NCI-H1092 (cell line): ENCODE measurements at places on chromosomes 3 and 15.

DNA sequence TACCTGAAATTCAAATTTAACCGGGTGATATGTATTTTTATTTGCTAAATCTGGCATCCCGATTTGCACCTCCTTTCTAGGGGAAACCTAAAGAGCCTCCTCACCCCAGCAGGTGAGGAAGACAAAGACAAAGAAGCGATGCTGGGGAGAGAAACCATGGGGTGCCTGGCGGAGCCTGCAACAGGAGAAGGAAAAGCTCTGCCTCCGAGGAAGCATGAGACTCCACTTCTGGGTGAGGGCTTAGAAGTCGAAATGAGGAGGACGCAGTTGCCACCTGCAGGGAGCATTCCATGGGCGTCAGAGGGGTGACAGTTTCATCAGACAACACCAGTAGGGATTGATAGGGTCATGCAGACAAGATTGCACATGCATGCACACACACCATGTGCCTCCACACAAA lies 30.5 kb upstream of the LYZL4 start:
- no peak for DNase-seq

DNA sequence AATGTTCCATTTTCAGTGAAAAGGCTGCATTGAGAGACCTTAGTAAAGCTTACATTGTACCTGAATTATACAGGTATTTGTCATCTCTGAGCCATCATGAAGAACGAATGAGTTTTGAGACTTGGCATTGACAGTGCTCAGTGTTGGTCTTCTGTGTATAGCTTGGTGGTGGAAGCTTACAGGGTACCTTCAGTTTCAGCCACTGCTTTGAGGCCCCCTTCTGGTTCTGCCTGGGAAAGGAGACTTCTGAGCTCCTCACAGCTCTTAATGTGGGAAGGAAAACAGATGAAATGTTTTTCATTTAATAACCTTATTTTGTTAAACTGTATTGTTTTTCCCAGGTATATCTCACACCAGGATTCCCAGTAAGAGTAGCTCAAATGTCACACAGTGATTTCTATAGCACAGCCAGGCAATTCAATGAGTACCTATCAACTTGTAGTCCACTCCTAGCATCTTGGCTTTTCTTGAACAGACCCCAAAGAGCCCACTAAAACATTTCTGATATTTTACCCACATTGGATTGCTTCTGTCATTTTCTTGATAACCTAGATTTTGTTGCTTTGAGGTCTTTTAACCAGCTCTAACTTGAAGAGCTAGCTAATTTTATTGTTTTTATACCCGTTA lies 5.6 kb downstream of the SERPINI1 start:
- peak; percentile 6 for DNase-seq

- no peak for DNase-seq
These were observed 40.2 kb downstream of the RASGRF1 start for GRCh38 chr15:79050341-79050740.

DNA sequence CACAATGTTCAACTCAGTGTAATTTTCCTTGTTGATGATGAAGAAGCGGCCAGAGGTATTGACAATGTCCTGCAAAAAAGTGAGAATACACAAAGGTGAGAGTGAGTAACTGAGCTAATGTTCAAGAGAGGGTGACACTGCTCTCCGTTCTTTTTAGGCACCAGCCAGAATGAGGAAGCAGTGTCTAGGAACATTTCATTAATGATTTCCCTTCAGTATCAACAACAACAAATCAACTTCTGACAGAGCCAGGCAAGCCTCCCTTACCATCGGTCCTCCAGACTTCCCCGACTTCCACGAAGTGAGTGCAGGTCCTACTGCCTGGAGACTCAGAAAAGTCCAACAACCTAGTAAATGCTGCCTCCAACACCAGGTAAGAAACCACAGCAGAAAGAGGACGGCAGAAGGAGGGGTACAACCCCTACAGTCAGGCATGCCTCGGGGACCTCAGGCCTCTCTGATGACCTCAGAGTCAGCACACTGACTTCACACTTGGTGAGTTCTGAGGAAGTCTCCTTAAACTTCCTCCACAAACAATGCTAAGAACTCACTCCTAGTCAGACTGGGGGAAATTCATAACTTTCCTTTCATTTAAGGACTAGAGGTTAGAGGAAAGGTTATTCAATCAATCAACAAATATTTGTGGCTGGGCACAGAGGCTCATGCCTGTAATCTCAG lies 62.7 kb downstream of the NPTN start:
- DNase-seq: no peak

GRCh38 chr15:63772520-63772919 lies 61.2 kb downstream of the HERC1 start:
- DNase-seq: no peak

GRCh38 chr3:29176501-29176900 lies 104.4 kb upstream of the RBMS3 start:
- DNase-seq: peak; percentile 35

DNA sequence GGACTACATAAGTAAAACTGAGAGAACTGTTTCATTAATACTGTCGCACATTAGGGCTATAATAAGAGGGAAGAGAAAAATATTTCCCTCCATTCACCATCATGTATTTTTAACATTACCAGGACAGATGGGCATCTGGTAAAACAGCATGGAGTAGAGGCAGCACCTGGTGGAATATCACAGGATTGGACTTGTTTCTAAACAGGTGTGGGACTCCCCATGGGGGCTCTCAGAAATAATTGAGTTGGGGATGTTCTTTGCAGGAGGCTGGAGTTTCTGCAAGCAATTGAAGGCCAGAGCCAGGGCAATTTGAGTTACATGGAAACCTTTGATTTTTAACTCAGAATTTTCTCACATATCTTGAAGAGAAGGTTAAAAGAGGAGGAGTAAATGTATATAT lies 8.4 kb upstream of the MINDY2 start:
- no peak for DNase-seq

- DNase-seq: no peak
These were observed 31.8 kb downstream of the IRAK2 start for GRCh38 chr3:10196389-10197052.

GRCh38 chr3:160784853-160785252 lies 28.8 kb downstream of the PPM1L start:
- DNase-seq: no peak

- DNase-seq: no peak
These were observed 741.0 kb downstream of the MCTP2 start for GRCh38 chr15:94972314-94972713.

DNA sequence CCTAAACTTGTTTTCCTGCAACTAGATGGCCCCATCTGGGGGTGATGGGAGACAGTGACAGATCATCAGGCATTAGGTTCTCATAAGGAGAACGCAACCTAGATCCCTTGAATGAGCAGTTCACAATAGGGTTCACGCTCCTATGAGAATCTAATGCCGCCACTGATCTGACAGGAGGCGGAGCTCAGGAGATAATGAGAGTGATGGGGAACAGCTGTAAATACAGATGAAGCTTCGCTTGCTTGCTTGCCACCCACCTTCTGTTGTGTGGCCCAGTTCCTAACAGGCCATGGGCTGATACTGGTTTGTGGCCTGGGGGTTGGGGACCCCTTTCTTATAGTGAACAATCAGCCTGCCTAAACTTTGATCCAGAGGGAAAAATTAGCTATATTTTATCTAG lies 15.2 kb upstream of the C3orf49 start:
- DNase-seq: no peak

DNA sequence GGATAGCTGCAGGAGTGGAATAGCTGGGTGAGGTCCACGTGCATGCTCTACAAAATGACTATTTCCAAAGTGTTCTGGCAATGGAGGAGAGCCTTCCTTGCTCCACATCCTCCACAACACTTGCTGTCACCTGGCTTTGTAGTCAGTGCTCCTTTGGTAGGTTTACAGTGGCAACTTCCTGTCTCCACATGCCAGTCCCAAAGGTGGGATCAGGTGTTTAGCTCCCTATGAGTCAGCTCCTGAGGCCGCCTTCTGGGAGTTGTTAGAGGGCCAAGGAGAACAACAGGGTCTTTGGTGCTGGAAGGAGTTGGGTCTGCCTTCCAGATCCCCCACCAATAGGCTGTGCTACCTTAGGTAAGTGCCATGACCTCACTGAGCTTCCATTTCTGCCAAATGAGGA lies 15.3 kb upstream of the LIMD1 start:
- no peak for DNase-seq

- DNase-seq: no peak
These were observed 48.9 kb downstream of the TLE3 start for GRCh38 chr15:70048578-70049514.

- no peak for DNase-seq
These were observed 31.1 kb downstream of the FBXO40 start for GRCh38 chr3:121624147-121624899.

GRCh38 chr15:69299943-69300588 lies 1.4 kb downstream of the PAQR5 start:
- no peak for DNase-seq

DNA sequence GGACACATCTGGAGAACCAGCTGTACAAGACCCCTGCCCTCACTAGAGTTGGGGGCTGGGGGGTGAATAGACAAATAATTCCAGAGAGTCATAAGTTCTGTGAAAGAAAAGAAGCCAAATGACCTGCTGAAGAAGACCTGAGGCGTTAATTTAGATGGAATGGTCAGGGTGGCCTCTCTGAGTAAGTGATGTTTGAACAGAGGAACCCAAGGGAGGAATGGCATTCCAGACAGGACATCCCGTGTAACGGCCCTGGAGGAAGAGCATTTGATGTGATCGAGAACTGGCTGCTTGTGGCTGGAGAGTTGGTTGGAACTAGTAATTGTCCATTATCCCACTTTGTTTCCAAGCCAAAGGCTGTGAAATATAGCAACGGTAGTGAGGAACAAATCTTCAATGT lies 1.7 kb downstream of the NR2C2 start:
- no peak for DNase-seq

DNA sequence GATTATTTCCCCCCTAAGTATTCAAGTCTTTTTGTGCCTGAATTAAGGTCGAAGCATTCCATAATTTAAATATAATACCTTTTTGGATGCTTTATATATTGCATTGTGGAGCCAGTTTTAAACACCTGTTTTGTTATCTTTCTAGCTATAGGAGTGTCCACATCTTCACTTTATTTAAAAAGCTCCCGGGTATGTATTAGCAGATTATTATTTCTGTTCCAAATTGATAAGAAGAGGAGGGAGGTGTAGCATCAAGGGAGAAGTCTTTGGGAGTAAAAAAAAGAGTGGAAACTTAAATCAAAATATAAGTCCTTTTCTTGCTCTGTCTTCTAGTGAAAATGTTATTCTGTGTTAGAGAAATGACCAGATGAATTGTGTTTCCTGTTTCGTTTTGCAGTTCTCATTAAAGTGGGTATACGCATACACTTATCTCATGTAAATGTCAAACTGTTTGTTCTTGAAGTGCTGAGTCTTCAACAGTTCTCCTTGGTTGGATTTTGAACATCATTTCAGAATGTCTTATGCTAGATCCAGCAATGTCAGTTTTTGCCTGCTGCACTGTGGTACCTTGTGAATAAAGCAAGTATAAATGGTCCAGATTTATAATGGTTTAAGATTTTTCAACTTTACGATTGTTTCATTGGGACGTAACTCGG lies 105.8 kb downstream of the FNDC3B start:
- DNase-seq: no peak

DNA sequence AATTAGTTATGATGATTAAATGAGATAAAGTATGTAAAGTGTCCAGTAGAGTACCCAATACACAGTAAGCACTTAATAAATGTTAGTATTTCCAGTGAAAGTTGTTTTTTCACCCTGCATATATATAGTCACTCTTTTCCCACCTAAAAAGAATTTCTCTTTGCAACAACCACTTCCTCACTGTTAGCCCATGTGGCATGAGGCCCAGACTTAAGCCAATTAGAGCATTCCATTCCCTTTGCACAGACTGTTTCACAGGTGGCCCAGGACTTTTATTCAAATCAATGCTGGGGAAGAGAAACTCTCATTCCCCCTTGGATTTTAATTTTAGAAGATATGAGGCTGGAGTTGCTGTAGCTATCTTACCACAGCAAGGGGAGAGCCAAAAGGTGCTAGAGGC lies 3.7 kb downstream of the IFT80 start:
- no peak for DNase-seq

- DNase-seq: no peak
These were observed 95.2 kb upstream of the CDIN1 start for GRCh38 chr15:36484038-36484778.

DNA sequence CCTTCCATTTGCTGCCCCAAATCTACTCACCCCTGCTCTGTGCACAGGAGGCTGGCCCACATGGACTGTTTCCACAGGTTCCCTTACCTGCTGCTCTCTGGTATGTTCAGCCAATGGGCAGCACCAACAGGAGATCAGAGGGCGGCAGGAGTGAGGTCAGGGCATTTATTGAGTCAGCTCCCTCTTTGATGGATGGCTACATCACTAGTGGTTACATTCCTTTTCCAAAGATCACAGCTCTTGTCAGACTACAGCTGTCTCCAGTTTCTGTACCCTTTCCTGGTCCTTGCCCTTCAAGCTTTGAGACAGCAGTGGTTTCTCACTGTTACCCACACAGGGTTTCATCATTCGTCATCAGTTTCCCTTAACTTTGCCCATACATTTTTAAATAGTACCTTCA lies 325.1 kb downstream of the SUCLG2 start:
- no peak for DNase-seq

GRCh38 chr3:90092994-90093393 lies 985.6 kb downstream of the EPHA3 start:
- DNase-seq: no peak

GRCh38 chr15:73573037-73573436 lies 60.2 kb downstream of the NPTN start:
- DNase-seq: no peak

DNA sequence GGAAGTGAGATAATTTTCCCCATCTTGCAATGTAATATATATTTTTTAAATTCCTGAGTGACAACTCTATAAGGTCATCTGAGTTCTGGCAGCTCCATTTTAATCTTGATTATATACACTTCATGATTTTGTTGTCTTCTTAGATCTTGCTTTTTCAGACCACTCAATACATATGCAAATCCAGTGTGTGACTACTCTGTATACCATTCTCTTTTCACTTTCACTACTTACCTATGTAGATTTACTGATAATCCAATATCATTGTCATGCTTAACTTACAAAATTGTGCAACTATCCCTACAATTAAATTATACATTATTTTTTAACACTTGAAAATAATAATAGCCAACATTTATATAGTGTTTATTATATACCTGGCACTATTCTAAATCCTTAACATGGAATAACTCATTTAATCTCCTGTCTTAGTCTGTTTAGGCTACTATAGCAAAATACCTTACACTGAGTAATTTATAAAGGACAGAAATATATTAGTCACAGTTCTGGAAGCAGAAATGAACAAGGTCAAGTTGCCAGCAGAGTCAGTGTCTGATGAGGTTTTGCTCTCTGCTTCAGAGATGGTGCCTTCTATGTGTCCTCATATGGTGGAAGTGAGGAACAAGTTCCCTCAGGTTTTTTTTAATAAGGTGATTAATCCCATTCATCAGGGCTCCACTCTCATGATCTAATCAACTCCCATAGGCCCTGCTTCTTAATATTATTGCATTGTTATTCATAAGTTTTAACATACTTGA lies 338.5 kb downstream of the TUSC7 start:
- DNase-seq: no peak
